Foreskin fibroblast (primary cell): ENCODE measurements at places on chromosomes 3 and 15.

GRCh38 chr15:71251584-71252043 is 136.3 kb downstream of the THSD4 start:
- peak; percentile 44 for DNase-seq

GRCh38 chr15:77901921-77902750 is 175.4 kb downstream of the TBC1D2B start:
- no peak for DNase-seq

- DNase-seq, result no peak
Measured at GRCh38 chr3:186551387-186551786, 7.2 kb upstream of the CRYGS start.

DNA sequence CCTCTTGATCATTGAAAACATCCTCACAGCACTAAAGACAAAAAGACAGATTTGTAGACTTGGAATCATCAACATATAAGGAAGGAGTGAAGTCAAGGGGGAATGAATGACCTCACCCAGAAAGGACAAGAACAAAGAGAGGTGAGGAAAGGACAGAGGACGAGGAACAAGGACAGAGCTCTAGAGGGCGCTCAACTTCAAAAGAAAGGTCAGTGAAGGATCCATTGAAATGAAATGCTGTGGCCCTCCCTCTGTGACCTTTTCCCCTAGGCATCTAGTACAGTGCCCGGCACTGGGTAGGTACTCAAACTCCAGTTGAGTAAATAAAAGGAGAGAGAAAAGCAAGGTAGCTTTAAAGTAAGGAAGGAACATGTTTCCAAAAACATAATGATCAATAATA is 2.6 kb downstream of the ATP8B4 start:
- no peak for DNase-seq

DNA sequence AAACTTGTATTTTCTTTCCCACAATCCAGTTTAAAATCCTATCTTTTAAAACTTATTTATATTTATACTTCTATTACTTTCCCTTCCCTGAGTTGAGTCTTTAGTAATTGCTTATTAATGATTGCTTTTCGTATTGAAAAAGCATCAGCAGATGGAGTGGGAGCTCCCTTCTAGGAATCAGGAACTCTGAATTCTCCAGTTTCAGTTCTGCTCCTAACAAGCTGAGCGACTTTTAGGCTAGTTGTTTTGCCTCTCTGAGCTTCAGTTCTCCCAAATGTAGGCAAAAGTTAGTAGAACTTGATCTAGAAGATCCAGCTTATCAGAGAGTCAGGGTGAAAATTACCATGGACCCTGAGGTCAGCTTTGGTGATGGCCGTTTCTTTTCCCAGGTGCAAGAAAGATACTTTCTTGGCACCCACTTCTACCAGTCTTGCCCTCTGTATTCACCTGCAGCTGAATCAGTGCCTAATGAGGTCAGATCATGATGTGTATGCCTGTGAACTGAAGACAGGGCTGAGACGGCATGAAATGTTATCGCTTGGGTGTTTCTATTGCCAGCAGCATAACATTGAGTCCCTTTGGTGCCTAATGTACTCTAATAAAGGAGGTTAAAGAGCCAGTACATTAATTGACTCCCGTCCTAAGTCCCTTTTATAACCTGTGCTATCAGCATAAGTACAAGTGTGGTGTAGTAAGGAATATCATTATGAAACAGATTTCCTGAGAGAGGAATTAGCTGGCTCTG is 194.5 kb upstream of the TBC1D5 start:
- DNase-seq, result no peak

GRCh38 chr3:70053293-70053692 is 53.8 kb downstream of the SAMMSON start:
- DNase-seq, result no peak

DNA sequence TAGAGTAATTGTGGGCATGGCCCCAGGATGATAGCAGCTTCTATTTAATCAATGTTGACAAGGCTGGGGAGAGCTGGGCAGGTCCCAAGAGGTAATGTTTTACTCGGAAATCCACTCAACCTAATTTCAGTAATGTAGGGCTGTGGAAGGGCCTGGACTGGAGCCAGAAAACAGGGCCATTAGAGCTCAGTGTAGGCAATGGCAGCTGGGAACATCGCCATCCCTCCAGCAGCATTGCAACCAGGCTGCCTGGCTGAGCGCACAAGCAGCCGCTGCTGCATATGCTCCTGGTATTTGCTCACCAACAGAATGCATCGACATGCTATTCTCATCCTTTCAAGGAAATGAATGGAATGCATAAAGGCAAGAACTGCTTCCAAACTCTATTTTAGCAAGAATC is 90.0 kb downstream of the GAP43 start:
- DNase-seq, result peak; percentile 48

- peak; percentile 98 for DNase-seq
Measured at GRCh38 chr3:134326760-134327593, 47.3 kb downstream of the AMOTL2 start.

DNA sequence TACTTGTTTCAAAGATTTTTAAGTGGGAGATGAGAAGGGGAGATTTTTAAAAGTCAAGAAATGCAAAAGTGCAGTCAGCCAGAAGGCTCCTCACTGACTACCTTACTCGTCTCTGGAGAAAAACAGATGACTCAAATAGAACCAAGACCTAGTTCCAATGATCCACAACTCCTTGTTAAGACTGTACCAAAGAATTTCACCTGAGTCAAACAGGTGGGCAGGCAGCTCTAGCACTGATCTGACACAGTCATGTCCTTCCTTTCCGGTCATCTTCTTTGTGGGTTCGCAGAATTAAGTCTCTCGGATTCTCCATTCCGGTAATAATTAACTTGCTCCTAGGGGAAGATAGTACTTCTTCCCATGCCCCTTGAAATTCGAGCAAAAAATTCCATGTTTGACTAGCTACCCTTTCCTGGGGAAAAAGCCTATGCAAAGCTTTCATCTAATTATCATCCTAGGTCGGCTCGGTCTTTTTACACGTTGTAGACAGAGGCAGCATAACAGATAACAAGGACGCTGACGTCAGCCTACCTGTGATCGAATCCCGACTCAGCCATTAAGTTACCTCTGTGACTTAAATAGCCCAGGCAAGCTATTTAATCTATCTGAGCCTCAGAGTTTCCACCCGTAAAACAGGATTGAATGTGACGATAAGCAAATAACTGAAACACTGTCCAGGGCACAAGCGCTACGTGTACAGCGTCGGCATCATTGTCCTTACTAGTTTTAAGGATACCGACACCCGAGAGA is 758 bp downstream of the SELENOK start:
- no peak for DNase-seq

- peak; percentile 83 for DNase-seq
Measured at GRCh38 chr3:58536501-58537411, at the start of gene ACOX2. Gene ACOX2, minus strand, starts transcription at chr3:58537190. Its CDS starts 2,084 bp downstream, at chr3:58535106.

DNA sequence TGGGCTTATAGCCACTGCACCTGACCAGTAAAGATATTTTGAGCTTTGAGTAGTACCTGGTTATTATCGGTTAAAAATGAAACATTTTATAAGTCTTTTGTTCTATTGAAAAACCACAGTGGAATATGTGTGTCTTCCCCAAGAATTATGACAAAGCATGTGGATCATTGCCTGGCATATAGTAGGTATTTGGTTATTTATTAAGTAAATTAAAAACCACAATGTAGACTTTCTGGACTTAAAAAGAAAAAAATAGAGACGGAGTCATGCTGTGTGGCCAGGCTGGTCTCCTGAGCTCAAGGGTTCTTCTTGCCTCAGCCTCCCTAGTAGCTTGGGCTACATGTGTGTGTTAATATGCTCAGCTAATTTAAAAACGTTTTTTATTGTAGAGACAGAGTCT is 43.5 kb downstream of the UBE2E2 start:
- DNase-seq, result no peak

GRCh38 chr15:52161406-52161966 is 29.7 kb downstream of the GNB5 start:
- no peak for DNase-seq

GRCh38 chr15:85007741-85008397 is 26.2 kb downstream of the PDE8A start:
- DNase-seq, result peak; percentile 16

- DNase-seq, result no peak
Measured at GRCh38 chr15:101556273-101556672, 66.8 kb upstream of the PCSK6 start.

DNA sequence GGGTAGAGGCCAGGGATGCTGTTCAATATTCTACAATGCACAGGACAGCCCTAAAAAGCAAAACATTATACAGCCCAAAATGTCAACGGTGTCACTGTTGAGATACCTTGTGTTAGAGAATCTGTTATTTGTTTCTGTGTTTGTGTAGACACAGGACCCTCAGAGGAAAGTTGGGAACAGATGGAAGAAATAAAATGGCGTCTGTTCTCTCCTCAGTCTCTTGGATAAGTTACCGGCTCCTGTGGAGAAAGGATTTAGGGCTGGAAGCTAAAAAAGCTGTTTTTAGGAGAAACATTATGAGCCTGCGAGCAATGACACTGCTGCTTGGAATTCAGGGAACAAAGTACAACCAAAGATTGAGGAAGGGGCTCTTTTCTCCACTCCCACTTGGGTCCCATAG is 688.6 kb upstream of the ZNF385D start:
- DNase-seq, result no peak

GRCh38 chr3:152455989-152456388 is 187.3 kb downstream of the MBNL1 start:
- no peak for DNase-seq

DNA sequence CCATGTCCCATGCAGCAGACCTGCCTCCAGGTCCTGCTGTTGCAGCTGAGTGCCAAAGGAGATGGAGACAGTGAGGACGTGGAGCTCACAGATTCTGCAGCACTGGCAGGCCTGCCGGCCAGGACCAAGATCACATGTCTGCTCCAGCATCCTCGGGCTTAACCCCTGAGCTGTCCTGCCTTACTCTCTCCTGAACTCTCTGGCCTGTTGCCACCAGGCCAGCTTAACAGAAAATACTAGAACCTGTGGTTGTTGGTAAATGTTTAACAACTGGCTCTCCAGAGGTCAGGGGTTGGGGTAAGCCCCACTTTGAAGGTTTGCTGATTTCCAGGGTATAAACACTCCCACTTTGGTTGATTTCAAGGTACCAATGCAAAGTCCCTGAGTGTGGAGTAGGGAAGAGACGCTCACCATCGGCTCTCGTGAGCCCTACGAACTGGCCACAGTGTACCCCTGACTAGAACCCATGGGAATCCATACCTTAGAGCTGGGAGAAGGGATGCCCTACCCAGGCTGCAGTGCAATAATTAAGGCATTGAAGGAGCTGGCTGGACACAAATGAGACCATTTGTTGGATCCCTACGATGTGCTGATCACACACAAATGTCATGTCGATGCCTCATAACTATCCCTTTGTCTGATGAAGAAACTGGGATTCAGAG is 147.9 kb downstream of the OR4M2 start:
- DNase-seq, result no peak

DNA sequence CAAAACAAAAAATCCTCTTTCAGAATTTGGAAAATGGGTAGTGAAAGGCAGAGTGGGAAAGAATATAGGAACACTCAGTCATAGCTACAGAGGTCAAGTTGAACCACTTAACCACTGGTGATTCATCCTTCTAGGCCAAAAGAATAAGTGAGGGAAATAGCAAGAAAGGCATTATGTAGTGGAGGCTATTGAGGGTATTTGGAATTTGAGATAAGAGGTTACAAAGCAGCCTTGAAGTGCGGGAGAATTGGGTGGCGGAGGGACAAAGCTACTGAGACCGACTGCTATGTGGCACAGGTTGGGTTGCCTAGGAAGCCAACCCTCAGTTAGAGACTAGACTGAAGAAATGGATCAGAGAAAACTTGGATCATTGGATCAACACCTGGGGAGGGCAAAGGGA is 109.5 kb downstream of the SYNPR start:
- DNase-seq, result peak; percentile 12

DNA sequence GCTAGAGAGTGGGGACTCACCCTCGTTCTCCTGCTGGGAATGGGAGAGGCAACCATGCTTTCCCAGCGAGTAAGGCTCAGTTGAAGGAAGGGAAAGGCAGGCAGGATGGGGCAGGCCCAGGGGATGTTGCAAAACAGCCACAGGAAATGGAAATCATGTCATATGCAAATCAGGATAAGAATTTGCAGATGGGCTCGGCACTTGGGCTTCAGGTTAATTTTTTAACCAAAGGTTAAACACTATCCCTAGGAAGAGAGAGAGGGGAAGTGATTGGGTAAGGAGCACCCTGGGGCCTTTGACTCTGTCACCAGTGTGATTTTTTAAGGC is 14.6 kb upstream of the PLA2G4E start:
- DNase-seq, result peak; percentile 24

DNA sequence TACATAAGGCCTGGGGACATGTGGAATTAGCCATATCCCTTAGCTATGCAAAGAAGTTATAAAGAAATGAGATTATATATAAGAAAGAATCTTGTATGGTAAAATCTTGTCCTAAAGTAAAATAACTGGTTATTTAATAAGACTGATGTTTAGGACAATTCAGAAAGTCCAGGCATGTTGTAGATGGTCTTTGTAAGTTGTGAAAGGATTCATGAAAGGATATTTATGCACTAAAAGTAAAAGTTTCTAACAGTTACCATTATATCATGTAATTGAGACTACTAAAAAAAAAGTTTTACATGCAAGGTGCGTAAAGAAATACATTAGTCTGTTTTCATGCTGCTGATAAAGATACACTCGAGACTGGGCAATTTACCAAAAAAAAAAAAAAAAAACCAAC is 146.3 kb downstream of the FMN1 start:
- DNase-seq, result no peak

DNA sequence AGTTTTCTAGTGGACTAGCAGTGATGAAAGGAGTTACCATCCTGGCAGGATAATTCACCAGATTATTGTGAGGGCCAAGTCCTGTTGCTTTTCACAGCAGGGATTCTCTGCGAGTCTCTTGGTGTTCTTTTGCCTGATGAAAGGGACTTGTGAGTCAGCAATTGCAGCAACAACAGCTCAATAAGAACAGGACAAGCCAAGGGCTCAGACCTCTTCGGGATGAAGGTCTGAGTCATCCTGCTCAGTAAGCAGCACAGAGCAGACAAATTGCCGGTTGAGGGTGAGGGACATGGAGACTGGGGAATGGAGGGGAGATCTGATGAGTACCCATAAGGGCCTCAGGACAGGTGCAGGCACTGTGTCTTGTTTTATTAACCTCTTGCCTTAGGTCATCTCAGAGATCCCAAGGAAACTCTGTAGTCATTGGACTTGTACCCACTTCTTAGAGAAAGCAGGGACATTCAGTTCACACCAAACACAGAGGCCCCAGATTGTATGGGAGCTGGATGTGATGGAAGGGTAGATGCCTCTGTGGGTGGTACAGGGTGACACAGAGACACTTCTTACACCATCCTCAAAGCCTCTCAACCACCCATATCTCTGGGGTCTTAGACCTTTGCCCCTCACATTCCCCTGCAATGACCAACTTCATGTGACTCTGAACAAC is 173.8 kb upstream of the TLE3 start:
- peak; percentile 93 for DNase-seq

GRCh38 chr15:68576235-68576892 is 2.4 kb upstream of the CORO2B start:
- DNase-seq, result no peak

DNA sequence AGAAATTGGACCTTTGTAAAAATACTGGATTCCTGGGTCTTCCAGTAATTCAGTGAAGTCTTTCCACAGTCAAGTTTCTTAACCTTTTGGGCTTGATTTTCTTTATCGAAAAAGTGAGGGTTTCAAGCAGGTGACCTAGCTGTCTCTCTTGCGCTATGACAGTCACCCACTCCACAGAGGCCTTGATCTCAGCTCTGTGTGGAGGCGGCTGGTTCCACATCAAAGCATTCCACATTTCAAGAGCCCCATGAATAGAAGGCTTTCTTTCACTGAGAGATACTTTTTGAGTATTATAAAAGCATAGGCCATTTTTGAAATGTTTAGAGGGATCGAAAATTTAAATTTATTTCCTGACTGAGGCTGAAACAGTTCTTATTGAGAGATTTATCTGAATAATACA is 43.9 kb downstream of the GABRA5 start:
- no peak for DNase-seq

GRCh38 chr3:50574444-50574831 is 5.1 kb downstream of the HEMK1 start:
- DNase-seq, result no peak
